Spleen (tissue), 13 donors: ENCODE measurements at places on chromosomes 7 and 10. TPM values are rescaled to one million over a fixed set of nuclear protein-coding genes. Genes with fewer than 3 reads are reported as not detected.

CAV1 gene
- 75.4 TPM for total RNA-seq

ATP6V0E2 gene
- total RNA-seq: 25.4 TPM

SAP25 gene
- 25.0 TPM for total RNA-seq

SPDYE18 gene
- 0.41 TPM for total RNA-seq

HOXA7 gene
- total RNA-seq: 3.6 TPM

DNA sequence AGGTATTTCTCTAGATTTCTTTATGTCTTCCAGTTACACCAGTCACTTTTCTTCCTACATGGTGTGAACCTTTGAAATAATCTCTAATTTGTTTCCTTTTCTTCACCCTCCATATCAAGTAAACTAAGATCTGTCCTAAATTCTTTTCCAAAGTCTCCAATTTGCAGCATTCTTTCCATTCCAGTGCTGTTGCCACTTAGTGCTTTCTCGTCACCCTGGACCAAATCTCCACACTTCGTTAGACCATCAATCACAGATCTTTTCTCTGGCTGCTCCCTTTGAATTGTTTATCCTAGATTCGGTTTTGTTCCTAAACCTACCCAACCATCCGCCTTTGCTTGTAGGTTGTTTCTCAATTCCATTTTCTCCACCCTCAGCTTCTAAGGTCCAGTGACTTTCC, 74.7 kb downstream of the DYNC1I1 start:
- no peaks in the 10 kb centered on the region for H3K27me3 ChIP-seq
- H3K27ac ChIP-seq: no peak overlapping the region
- no peak for DNase-seq

DNA sequence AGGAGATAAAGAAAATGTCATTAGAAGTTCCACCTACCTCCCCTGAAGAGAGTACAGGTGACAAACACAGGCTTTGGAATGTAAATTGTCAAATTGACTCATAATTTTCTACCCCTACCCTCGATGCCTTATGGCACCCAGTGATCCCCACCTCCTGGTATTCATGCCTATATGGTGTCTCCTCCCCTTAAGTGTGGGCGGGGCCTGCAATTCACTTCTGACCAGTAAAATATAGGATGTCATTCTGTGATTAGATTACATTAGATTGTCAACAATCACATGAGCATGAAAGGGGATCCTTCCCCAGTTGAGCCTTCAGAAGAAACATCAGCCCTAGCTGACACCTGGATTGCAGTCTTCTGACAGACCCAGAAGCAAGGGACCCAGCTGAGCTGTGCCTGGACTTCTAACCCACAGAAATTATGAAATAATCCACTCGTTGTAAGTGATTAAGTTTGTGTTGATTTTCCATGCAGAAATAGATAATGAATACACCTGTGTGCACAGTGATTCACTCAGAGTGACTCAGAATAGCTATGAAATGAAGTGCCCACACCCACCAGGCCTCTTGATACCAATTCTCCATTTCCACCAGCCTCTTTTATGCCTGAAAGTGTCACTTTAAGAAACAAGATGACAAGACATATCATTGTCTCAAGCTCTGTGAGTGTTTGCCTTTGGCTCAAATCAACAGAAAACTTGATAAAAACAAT, 8.5 kb upstream of the SLC39A12 start:
- H3K27me3 ChIP-seq: no peaks in the 10 kb centered on the region
- no peak overlapping the region for H3K4me3 ChIP-seq
- no peaks in the 10 kb centered on the region for H3K4me1 ChIP-seq
- H3K36me3 ChIP-seq: no peaks in the 10 kb centered on the region

- H3K4me3 ChIP-seq: no peak overlapping the region
- H3K36me3 ChIP-seq: no peaks in the 10 kb centered on the region
- no peaks in the 10 kb centered on the region for H3K4me1 ChIP-seq
- no peak overlapping the region for H3K27ac ChIP-seq
- H3K27me3 ChIP-seq: no peaks in the 10 kb centered on the region
Observed at GRCh38 chr7:21041666-21042065, 255.0 kb upstream of the SP8 start.

DNA sequence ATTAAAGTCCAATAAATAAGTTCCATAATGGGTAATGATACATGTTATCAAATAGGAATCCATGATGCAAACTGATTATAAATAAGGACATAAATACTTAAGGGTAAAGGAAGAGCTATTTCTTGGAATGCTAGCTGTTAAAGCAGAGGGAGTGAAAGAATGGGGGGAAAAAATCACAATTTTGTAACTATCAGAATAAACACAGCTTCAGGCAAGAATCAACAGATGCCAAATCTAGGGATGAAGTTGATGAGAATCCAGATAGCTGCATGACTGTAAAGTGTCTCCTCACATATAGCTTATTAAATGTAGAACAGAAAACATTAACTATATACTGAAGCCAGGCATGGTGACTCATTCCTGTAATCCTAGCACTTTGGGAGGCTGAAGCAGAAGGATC, 4.9 kb downstream of the IPMK start:
- peaks cover 36% of the 10 kb centered on the region for H3K4me1 ChIP-seq
- no peaks in the 10 kb centered on the region for H3K36me3 ChIP-seq
- no peak for DNase-seq
- H3K27ac ChIP-seq: no peak overlapping the region
- no peaks in the 10 kb centered on the region for H3K27me3 ChIP-seq

- no peak for DNase-seq
- H3K4me3 ChIP-seq: no peak overlapping the region
- H3K27me3 ChIP-seq: no peaks in the 10 kb centered on the region
- H3K36me3 ChIP-seq: no peaks in the 10 kb centered on the region
Observed at GRCh38 chr10:19412531-19412930, 363.9 kb downstream of the MALRD1 start.

DNA sequence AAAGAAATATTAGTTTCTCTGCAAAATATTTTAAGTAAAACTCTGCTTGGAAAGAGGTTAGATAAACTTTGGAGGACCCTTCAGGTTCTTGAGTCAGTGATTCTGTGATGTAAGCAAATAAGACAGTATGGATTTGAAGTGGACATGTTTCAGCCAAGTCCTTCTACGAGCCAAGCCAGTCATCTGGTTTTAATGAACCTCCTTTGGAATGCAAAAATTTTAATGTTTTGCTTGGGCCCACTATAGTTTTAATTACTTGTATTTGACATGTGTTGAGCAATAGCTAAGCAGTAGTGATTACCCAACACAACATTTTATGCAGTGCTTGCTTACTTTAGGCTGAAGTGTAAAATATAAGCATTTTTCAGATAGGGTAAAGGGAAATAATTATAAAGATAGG, 296.3 kb upstream of the SEMA3D start:
- DNase-seq: no peak
- H3K4me1 ChIP-seq: no peaks in the 10 kb centered on the region
- H3K4me3 ChIP-seq: no peak overlapping the region
- H3K27ac ChIP-seq: no peak overlapping the region
- H3K27me3 ChIP-seq: no peaks in the 10 kb centered on the region
- H3K36me3 ChIP-seq: no peaks in the 10 kb centered on the region

- H3K4me1 ChIP-seq: no peaks in the 10 kb centered on the region
- H3K36me3 ChIP-seq: no peaks in the 10 kb centered on the region
- H3K4me3 ChIP-seq: no peak overlapping the region
- H3K27ac ChIP-seq: peak overlapping the region; percentile 3
Observed at GRCh38 chr10:36559412-36560400, 565.7 kb upstream of the ANKRD30A start.

GRCh38 chr7:51640841-51641240, 324.2 kb upstream of the COBL start:
- no peak for DNase-seq
- H3K36me3 ChIP-seq: no peaks in the 10 kb centered on the region
- H3K27ac ChIP-seq: peak overlapping the region; percentile 39
- no peak overlapping the region for H3K4me3 ChIP-seq
- peaks cover 10% of the 10 kb centered on the region for H3K4me1 ChIP-seq

- H3K27ac ChIP-seq: no peak overlapping the region
- no peak overlapping the region for H3K4me3 ChIP-seq
- H3K4me1 ChIP-seq: no peaks in the 10 kb centered on the region
- no peaks in the 10 kb centered on the region for H3K36me3 ChIP-seq
Observed at GRCh38 chr10:89668386-89669071, 23.5 kb upstream of the PANK1 start.

DNA sequence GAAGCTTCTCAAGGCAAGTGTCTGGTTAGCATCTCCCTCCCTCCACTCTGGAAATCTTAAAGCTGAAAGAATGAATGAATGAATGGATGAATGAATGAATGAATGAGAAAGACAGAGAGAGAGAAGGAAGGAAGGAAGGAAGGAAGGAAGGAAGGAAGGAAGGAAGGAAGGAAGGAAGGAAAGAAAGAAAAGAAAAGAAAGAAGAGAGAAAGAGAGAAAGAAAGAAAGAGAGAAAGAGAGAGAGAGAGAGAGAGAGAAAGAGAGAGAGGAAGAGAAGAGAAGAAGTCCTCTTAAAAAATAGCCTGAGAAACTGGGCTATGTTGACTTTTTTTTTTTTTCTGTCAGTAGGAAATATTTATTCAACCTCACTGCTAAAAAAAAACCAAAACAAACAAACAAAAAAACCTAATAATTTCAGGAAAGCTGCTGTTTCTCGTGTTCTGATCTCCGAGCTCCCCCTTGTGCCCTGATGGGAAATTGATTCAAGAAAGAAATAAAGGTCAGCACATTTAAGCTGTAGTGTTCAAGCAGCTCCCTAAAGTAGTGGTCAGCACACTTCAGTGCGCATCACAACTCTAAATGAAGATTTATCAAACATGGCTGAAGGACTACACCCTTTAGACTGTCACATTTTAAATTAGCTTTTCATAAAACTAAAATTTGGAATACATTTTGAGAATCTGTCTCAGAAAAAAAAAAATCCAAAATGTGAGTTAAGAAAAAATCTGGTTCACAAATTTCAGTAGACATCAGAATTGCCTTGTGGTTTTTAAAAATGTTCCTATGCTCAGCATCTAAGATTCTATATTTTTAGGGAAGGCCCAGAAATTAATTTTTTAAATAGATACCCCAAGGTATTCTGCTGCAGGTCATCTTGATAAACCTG, 154.3 kb downstream of the ELAPOR2 start:
- no peaks in the 10 kb centered on the region for H3K27me3 ChIP-seq
- no peak for DNase-seq
- H3K4me3 ChIP-seq: no peak overlapping the region

DNA sequence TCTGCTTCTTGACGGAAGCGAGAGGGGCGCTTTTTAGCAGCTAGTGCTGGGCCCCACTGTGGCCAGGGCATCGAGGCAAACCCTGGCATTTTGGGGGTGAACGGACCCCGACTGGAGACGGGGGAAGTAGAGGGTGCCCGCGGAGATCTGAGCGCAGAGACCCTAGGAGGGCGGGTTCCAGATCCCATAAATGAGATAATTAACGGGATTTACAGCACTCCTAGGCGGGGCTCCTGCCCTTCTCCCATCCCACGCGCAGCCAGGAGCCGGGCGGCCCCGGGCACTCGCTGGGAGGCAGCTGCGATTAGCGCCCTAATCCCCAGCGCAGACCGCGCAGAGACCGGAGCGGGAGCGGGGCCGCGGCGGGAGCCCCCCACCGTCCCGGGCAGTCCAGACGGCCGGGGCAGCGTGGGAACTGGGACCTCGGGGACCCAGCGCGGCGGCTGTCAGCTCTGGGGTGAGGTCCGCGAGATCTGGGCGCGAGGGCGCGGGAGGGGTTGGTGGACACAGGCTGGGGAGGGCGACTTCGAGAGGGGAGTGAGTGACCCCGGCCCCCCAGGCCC, 735 bp downstream of the JCAD start:
- H3K27ac ChIP-seq: no peak overlapping the region
- no peaks in the 10 kb centered on the region for H3K36me3 ChIP-seq
- H3K4me3 ChIP-seq: peak overlapping the region; percentile 49
- peak; percentile 77 for DNase-seq
- no peaks in the 10 kb centered on the region for H3K27me3 ChIP-seq
- H3K4me1 ChIP-seq: peaks cover 24% of the 10 kb centered on the region

DNA sequence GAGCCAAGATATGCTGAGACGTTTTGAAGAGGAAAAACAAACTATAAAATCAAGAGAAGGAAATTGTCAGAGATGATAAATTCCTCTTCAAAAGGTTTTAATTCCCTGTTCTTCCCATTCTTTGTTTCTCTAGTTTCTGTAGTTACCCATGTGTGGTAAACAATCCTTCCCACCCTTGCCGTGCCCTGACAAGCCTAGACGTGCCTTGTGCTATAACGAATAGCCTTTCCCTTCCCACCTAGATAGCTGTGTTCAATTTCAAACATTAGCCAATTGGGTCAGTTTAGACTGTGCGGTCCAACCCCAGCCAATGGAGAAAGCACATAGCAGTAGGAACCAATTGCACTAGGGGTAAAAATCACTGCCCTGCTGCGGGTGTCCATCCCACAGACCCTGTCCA, 138.1 kb downstream of the RALA start:
- H3K27me3 ChIP-seq: no peaks in the 10 kb centered on the region
- peaks cover 6% of the 10 kb centered on the region for H3K36me3 ChIP-seq
- H3K4me3 ChIP-seq: no peak overlapping the region
- no peak overlapping the region for H3K27ac ChIP-seq
- no peaks in the 10 kb centered on the region for H3K4me1 ChIP-seq

DNA sequence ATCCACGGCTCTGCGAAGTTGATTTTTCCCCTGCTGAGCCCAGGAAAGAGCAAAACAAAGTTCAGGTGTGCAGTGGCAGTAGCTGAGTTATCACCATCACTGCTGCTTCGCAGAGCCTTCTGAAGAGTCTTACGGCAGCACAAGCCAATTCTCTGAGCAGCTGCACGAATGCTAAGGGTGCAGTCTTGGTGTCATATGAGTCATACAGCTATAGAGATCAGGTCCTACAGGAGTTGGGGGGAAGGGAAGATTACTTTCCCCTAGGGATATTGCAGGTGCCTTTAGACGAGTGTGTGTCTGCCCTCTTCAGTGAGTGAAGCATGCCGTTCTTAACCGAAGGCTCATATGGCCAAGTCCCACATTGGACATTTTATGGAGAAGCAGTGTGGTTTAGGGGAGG, 227.8 kb downstream of the CELF2 start:
- DNase-seq: no peak
- peaks cover 44% of the 10 kb centered on the region for H3K4me1 ChIP-seq
- no peak overlapping the region for H3K4me3 ChIP-seq
- H3K27ac ChIP-seq: peak overlapping the region; percentile 77

DNA sequence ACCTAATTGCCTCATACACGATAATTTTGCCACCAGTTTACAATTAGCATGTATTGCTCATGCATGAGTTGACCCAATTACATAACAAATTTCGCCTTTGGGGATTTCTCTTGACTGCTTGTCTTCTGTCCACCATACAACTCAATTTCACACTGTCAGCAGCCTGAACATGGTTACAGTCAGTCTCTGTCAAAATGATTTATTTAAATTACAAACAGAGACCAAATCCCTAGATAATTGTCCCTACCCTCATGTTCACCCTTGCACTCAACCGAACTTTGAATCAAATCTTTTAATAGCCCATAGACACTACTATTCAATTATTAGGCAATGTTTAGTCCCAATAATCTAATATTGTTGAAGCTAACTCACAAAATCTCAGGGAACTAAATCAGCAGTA, 59.7 kb upstream of the NEBL start:
- H3K4me1 ChIP-seq: no peaks in the 10 kb centered on the region
- no peak overlapping the region for H3K4me3 ChIP-seq
- no peaks in the 10 kb centered on the region for H3K36me3 ChIP-seq
- DNase-seq: no peak
